T-cell (primary cell): ENCODE measurements at places on chromosomes 6 and 20. TPM values are rescaled to one million over a fixed set of nuclear protein-coding genes. Genes with fewer than 3 reads are reported as not detected.

Gene EPPIN
- total RNA-seq = not detected

Gene ECT2L
- not detected for total RNA-seq

Gene TENT5A
- total RNA-seq = 3.2 TPM

Gene MAP3K5
- 29.2 TPM for total RNA-seq

Gene CTCFL
- not detected for total RNA-seq

Gene GNRH2
- 1.8 TPM for total RNA-seq

Gene RPP40
- total RNA-seq = 4.8 TPM

Gene MUCL3
- not detected for total RNA-seq

Gene BTN1A1
- total RNA-seq = not detected

Gene TSBP1
- total RNA-seq = not detected
